ENCODE measurements at places on chromosomes 5 and 9. TPM values are rescaled to one million over a fixed set of nuclear protein-coding genes. Genes with fewer than 3 reads are reported as not detected.

DNA sequence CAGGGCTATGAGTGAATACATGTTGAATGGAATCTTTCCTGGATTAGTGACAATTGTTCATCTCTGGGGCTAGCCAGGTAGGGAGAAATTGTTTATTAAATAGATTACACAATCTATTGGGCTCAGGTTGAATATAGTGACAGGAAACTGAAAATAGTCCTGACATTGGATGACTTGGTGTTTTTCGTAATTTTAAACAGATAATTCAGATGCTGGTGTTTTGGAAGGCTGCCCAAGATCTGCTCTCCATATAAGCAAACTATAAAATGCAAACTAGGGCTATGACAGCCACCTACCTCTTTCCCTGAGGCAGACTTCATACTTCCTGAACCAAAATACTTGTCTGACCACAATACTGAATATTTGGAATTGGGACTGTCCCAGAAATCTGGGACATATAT lies 99.1 kb downstream of the ENC1 start:
- no peaks in the 10 kb centered on the region for H3K36me3 ChIP-seq
- H3K27ac ChIP-seq: no peak overlapping the region
- H3K27me3 ChIP-seq: peaks cover 25% of the 10 kb centered on the region
- H3K4me1 ChIP-seq: no peaks in the 10 kb centered on the region
- no peak overlapping the region for H3K4me3 ChIP-seq

The TMEM141 gene
- 18.7 TPM for total RNA-seq

- DNase-seq: peak; percentile 39
- peaks cover 10% of the 10 kb centered on the region for H3K36me3 ChIP-seq
- H3K27ac ChIP-seq: no peak overlapping the region
- peaks cover 26% of the 10 kb centered on the region for H3K4me1 ChIP-seq
- peak overlapping the region; percentile 69 for H3K4me3 ChIP-seq
- H3K27me3 ChIP-seq: peaks cover 79% of the 10 kb centered on the region
These were observed 46.2 kb downstream of the PAX5 start for GRCh38 chr9:36987891-36988290.

- no peaks in the 10 kb centered on the region for H3K36me3 ChIP-seq
- DNase-seq: no peak
- H3K27me3 ChIP-seq: no peaks in the 10 kb centered on the region
- H3K27ac ChIP-seq: peak overlapping the region; percentile 89
- peaks cover 26% of the 10 kb centered on the region for H3K4me1 ChIP-seq
- peak overlapping the region; percentile 100 for H3K4me3 ChIP-seq
These were observed 682 bp upstream of the SPTAN1 start for GRCh38 chr9:128551657-128552152.

- no peak overlapping the region for H3K4me3 ChIP-seq
- H3K27me3 ChIP-seq: peaks cover 21% of the 10 kb centered on the region
- H3K27ac ChIP-seq: no peak overlapping the region
- H3K36me3 ChIP-seq: no peaks in the 10 kb centered on the region
- DNase-seq: no peak
- no peaks in the 10 kb centered on the region for H3K4me1 ChIP-seq
These were observed 188.4 kb upstream of the DAPK1 start for GRCh38 chr9:87309236-87309635.

DNA sequence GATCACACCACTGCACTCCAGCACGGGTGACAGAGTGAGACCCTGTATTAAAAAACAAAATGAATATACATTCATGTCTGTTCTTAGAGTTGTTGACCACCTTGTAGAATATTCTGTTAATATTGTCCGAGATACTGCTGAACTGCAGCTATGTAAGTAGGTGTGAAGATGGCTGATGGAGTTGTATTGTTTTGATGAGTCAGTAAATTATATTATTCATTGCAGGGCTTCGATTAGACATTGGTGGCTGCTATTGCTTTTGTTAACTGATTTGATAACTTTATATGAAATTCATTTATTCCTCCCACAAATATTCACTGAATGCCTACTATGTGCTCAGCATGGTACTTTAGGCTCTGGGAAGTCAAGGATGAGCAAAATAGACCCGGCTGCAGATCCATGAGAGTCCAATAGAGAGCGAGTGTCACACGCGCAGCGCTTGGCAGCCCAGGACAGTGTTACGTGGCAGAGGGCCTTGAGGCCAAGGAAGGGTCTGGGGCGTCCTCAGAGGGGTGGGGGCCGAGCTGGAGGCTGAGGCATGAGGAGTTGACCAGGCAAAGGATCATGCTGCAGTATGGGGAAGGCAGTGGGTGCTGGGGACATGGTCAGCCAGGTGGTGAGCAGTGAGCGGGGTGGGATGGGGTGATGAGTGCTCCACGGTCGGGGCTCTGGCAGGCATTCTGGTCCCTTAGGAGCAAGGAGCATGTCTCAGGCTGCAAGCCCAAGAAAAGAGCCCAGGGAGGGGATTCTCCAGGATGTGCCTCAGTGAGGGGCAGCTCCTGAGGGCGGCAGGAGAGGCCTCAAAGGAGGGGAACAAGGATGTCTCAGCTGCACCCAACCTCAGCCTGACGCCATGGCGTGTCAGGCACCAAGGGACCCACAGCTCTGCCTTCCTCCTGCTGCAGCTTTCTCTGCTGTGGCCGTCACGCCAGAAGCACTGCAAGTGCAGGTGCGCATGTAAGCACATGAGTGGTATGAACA lies 243.5 kb downstream of the GADD45G start:
- no peaks in the 10 kb centered on the region for H3K27me3 ChIP-seq
- H3K27ac ChIP-seq: no peak overlapping the region
- H3K4me1 ChIP-seq: no peaks in the 10 kb centered on the region
- DNase-seq: no peak
- H3K4me3 ChIP-seq: no peak overlapping the region

- H3K27ac ChIP-seq: no peak overlapping the region
- H3K27me3 ChIP-seq: peaks cover 14% of the 10 kb centered on the region
- no peak overlapping the region for H3K4me3 ChIP-seq
- no peak for DNase-seq
- H3K36me3 ChIP-seq: peaks cover 5% of the 10 kb centered on the region
These were observed 96.2 kb downstream of the C9orf50 start for GRCh38 chr9:129524582-129525270.

The GPR21 gene
- total RNA-seq: 1.6 TPM

The NDFIP1 gene
- total RNA-seq: 63.1 TPM

The CCNJL gene
- total RNA-seq: not detected

Measured in activated T-cell treated with anti-CD3 and anti-CD28 coated beads, Interleukin-2, amount 50 U/mL, for 72 hours (primary cell).